Daoy (cell line): ENCODE measurements at places on chromosomes 12 and 14.
A peak's percentile ranks its signal among the peaks of the same experiment; 100 is the strongest.

GRCh38 chr12:15227004-15227679 lies 5.9 kb upstream of the RERG start:
- DNase-seq = peak; percentile 37

GRCh38 chr12:62429457-62429856 lies 37.2 kb upstream of the MON2 start:
- no peak for DNase-seq

- no peak for DNase-seq
Measured at GRCh38 chr12:121829250-121829918, 25.6 kb downstream of the SETD1B start.

DNA sequence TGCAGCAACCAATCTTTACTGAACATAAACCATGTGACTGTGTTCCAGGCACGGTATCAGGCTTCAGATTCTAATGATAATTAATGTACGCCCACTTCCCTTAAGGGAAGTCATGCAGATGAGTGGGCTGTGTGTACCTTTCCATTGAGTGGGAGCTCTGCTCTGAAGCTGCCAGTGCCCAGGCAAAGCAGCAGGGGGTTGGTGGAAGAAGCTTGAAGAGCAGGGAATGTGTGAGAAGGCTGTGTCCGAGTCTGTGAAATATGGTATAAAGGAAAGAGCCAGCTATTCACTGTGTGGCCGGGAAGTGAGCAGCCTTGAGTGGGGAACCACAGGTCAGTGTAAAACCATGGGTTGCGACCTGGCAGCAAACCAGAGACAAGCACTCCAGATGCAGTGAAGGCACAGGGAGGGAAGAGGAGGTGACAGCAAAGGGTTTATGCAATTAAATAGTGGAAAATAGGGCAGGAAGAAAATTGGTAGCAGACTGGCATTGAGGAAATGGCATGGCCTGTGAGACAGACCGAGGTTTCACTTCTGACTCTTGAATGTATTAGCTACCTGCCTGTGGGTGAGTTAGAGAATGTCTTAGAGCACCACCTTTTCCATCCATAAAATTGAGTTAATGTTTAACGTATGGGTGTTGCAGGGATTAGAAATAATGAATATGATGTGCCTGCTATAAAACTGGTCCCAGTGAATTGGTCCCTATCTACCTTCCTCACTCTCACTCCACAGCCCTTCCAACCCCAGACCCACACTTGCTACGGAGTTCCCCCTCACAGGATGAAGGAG lies 116.4 kb downstream of the NTF3 start:
- DNase-seq = no peak

DNA sequence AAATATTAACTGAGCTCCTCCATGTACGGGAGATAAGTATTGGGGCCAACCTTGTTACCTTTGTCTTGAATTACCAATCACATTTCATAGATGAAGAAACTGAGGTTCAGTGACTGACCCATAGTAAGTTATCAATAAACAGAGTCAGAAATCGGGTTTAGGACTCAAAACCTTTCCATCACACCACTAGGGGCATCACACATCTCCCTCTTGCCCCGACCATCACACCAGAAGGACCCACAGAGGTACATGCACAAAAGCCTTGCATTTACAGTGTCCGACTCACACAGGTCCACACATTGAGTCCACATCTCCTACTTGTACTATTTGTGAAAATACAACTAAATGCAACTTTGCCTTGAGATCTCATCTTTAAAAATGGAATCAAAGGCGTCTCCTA lies 29.4 kb downstream of the KCNA5 start:
- DNase-seq = no peak

- peak; percentile 42 for DNase-seq
Measured at GRCh38 chr14:87131879-87132278, 861.1 kb downstream of the GALC start.

DNA sequence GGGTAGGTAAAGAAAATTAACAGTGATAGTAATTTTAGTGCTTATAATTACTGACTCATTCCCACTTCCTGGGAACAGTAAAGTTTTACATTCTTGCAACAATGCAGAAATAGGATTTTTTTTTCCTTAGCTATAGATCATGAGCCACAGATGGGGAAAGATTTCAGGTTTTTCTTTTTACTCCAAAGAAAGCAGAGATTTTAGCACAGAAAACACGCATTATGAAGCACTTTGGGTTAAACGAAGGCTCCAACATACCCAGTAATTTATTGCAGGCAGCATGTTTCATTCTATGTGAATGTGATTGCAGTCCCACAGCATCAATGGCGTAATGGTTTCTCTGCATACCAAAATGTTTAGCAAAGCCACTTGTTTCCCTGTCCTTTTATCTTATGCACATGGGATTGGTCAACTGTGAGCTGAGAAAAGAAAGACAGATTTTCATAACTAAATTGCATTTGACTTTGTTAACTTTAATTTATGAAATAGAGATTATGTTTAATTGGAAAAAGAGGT lies 124.6 kb upstream of the E2F7 start:
- DNase-seq = peak; percentile 84

DNA sequence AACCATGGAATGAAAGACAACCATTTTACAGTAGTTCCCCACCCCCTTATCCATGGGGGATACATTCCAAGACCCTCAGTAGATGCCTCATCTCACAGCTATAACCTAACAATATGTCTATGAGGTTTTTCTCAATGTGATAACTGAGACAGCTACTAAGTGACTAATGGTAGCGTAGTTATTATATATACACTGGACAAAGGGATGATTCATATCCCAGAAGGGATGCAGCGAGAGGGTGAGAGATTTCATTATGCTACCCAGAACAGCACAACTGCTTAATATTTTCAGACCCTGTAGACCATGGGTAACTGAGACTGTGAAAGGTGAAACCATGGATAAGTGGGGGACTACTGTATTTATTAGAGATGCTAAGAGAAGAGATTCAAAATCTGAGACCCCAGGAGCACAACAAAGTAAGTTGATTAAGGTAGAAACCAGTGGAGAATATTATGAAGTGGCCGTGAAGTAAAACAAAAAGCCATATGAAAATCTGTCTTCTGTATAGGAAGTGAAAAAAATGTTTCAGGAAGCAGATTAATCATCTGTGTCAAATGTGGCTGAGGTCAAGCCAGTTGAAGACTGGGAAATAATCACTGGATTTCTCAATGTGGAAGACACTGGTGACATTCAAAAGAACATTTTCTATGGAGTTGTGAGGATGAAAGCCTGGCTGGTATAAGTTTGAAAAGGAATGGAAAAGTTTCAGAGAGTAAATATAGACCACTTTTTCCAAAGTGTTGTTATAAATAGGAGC lies 77.2 kb downstream of the RPL10L start:
- peak; percentile 29 for DNase-seq

DNA sequence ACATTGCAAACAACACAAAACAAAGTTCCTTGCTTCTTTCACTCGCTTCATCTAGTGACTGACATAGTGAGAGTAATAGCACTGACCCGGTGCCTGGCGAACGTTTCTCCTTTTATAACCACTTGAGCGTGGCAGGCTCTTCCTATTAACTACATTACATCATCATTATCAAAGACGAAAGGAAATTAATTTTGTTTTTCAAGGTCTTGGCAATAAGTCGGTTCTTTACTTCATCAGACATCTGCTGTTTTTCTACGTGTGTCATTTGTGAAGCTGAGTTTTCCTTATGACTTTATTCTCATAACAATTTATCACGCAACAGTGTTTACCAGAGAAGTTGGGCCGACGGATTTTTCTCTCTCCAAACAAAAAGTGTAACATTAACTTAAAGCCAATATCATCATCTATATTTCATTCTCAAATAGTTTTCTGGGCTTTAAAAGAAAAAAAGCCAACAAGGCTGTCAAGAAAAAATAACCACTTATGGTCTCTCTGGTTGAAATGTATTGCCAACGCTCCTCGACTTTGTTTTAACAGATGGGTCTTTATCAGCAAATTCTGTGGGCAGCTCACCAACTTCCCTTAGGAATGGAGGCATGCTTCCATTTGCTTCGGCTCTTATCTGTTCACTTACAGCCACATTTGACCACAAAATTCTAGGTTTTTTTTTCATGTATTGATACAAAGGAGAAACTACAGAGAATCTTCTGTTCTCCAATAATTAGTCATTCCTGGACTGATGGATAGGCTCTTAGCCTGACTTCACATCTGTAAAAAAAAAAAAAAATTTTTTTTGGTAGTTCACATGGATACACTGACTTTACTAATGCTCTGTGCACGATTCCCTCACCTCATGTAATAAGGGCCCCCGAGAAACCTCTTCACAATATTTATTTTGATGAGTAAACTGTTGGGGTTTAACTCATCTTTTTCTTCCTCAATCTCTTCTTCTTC lies 97.1 kb upstream of the CDKN3 start:
- peak; percentile 68 for DNase-seq

DNA sequence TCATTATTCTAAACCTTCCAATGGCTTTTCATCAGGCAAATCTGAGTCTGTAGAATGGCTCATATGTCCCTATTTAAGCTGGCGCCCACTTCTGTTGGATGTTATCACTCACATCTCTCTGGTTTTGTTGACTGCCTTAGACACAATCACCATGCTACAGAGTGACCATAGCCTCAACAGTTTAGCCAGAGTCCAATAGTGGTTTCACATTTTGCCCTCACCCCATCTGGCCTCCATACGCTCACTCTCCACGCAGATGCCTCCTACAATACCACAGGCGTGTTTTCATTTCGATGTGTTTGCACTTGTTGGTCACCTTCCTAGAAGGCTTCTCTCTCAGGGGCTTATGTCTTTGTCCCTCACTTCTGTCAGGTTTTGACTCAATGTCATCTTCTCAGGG lies 3.4 kb downstream of the KLRB1 start:
- no peak for DNase-seq

GRCh38 chr12:69338120-69338859 lies 9.9 kb upstream of the LYZ start:
- DNase-seq = no peak
